Activated CD4-positive, alpha-beta T cell treated with anti-CD3 and anti-CD28 coated beads for 36 hours (primary cell): ENCODE measurements at places on chromosomes 7 and 10. TPM values are rescaled to one million over a fixed set of nuclear protein-coding genes. Genes with fewer than 3 reads are reported as not detected.

GRCh38 chr7:42479816-42480633 lies 243.0 kb upstream of the GLI3 start:
- DNase-seq = no peak

GRCh38 chr7:104643587-104644217 lies 315.3 kb downstream of the LHFPL3 start:
- peak; percentile 22 for DNase-seq

The UCN3 gene
- total RNA-seq = not detected

DNA sequence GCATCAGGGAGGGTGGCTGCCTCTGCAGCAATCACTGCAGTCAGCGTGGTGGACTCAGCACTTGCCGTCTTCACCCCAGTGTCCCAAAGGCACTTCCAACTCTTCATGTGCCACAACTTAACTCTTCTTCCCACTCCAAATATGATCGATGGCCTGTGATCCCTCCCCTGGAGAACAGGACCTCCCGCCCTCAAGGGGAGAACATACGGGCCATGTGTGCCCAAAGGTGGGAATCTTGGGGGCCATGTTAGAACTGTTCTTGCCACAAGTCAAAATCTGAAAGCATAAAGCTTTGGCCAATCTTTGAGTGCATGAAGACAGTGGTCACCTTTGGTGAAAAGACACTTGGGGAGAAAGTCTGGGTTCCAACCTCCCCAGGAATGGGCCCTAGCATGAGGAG lies 368.5 kb upstream of the MGMT start:
- no peak for DNase-seq

DNA sequence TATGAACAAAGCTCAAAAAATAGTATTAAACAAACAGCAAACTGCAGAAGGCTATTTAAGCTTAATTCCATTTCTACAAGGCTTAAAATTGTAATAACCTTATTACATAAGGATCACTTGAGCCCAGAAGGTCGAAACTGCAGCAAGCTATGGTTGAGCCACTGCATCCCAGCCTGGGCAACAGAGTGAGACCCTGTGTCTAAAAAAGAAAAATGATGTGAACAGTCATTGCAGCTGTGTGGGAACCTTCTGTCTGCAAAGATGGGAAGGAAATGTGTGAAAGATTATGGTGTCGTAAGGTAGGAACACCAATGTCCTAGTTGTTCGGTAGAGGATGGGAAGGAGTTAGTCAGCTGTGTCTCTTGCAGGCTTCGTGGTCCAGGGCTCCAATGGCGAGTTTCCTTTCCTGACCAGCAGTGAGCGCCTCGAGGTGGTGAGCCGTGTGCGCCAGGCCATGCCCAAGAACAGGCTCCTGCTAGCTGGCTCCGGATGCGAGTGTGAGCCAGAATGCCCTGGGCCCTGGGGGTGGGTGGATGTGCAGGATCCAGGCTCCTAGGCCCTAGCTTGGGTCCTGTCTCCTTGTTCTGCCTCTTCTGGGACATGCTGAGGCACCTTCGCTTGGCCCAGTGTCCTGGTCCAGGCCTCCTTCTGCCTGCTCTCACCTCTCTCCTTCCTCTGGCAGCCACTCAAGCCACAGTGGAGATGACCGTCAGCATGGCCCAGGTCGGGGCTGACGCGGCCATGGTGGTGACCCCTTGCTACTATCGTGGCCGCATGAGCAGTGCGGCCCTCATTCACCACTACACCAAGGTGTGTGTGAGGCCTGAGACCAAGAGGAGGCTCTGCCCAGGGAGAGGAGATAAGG lies 9.1 kb downstream of the C10orf62 start:
- DNase-seq = no peak

The WAC gene
- total RNA-seq = 103 TPM

The IFRD1 gene
- total RNA-seq = 48.9 TPM

DNA sequence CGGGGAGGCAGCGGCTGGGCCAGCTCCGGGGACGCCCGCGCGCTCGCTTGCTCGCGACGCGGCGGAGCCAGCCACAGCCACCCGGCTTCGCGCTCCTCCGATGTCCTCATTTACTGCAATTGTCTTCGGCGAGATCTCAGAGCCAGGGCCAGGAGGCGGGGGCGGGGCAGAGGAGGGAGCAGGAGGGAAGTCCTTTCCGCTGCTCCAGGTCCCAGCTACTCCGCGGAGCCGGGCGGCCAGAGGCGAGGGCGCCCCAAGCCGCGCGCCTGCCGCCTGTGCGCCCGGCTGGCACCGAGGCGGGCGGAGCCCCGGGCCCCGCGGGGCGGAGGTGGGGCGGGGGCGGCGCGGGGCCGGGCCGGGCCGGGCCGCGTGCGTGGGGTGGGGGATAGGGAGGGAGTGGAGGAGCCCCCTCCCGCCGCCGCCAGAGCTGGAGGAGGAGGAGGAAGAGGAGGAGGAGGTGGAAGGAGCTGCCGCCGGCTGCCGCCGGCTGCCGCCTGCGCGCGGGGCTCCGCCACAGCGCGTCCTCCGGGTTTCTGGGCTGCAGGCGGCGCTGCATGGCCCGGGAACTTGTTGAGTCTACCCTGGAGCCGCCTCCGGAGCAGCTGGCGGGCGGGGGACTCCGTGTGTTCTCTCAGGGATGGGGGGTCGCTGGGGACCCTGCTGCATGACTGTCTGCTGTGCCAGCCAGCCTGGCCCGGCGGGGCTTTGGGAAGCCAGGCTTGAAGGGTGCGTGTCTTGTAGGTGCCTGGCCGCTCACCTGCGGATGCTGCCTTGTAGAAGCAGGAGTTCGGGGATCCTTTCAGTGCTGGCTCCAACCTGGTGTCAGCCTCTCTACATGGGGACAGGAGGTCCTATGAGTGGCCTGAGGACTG lies at the start of gene INSYN2A:
INSYN2A (minus strand) TSS at position 310 of the 872 bp plus-strand sequence. CDS start 20,196 bp downstream, outside the sequence.
- DNase-seq = peak; percentile 26

The OPN1SW gene
- total RNA-seq = not detected

The ZYX gene
- 148 TPM for total RNA-seq

GRCh38 chr7:6252748-6253147 lies 19.7 kb downstream of the CYTH3 start:
- no peak for DNase-seq

GRCh38 chr10:58588673-58589265 lies 76.1 kb downstream of the BICC1 start:
- peak; percentile 4 for DNase-seq

The SPDYE6 gene
- total RNA-seq = not detected

- DNase-seq = peak; percentile 93
These were observed 3.6 kb downstream of the NPM3 start for GRCh38 chr10:101779544-101780186.
